ENCODE measurements at places on chromosomes 1 and 21. TPM values are rescaled to one million over a fixed set of nuclear protein-coding genes. Genes with fewer than 3 reads are reported as not detected.

DNA sequence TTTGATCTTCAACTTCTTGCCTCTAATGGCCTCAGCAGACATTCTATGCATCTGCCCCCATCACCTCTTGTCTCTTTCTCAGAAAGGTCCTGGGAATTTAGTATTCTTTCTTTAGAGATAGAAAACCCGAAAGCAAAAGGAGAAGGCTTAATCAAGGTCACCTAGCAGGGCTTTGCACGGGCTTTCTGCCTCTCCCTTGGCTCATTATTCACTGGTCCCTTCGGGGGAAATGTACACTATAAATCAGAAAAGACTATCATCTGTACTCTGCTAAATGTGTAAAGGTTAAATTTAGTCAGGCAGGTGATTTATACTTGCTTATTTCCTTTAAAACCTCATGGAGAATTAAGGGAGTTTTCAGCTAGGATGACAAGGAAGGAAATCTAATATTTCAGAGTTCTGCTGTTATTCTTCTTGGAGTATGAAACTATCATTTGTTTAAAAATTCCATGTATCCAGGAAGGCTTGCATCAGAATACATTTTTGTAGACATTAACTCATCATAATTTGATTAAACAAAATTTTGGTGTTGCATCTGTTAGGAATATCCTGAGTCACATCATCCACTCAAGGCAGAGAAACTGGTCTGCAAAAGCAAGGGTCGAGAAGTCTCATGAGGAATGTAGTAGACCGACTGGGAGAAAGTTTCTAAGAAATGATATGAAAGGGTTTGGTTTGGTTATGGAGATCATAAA is 124.6 kb downstream of the GABPA start:
- DNase-seq: no peak

DNA sequence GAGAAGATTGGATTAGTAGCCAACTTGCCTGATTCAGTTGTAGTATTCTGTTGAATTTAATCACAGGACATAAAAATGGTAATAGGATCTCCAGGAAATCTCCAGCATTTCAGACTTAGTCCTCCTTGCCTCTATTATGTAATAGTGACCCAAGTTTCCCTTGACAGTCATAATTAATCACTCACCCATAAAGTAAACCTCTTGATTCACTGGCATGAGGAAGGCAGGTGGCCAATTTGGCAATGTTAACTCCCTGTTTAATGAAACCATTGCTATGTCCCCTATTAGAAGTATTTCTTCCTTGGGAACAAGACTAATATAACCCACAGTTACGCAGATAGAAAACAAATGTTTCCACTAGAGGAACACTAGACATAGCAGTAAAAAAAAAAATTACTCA is 604.8 kb upstream of the CXADR start:
- DNase-seq: no peak

DNA sequence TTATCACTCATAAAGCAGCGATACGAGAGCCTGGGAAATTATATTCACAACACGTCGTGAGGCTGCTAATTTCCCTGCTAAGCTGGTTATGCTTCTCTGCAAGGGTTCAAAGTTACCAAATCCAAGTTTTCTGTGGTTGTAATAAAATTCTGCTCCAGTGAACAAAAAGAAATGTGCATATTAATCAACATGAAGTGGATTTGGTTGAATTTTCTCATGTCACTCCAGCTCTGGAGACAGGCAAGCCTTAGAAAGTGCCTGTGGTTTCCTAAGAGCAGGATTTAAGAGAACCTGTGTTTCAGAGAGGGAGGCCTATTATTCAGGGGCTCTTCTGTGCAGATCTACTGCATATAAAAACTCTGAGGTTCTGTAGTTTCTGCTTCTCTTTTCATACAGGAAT is 87.5 kb downstream of the WLS start:
- no peak for DNase-seq

GRCh38 chr1:56223968-56224367 is 355.4 kb downstream of the PLPP3 start:
- DNase-seq: no peak

GRCh38 chr1:92482665-92483609 is 3.8 kb downstream of the GFI1 start:
- peak; percentile 51 for DNase-seq

DNA sequence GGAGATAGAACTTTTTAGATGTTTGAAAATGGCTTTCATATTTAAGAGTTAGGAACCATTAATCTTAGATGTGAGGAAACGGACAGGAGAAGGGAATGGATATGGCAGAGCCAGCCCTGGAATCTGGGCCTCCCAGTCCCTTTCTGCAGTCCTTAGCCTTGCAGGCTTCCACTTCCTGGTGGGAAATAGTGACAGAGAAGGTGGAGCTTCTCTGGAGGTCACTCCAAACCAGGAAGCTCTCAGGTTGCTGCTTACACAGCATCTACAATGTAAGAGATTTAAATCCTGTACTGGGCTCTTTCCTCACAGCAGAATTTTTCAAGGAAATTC is 2.5 kb downstream of the S100A11 start:
- DNase-seq: no peak

- peak; percentile 43 for DNase-seq
These were observed 1638.3 kb downstream of the MRPL39 start for GRCh38 chr21:23968722-23969647.

DNA sequence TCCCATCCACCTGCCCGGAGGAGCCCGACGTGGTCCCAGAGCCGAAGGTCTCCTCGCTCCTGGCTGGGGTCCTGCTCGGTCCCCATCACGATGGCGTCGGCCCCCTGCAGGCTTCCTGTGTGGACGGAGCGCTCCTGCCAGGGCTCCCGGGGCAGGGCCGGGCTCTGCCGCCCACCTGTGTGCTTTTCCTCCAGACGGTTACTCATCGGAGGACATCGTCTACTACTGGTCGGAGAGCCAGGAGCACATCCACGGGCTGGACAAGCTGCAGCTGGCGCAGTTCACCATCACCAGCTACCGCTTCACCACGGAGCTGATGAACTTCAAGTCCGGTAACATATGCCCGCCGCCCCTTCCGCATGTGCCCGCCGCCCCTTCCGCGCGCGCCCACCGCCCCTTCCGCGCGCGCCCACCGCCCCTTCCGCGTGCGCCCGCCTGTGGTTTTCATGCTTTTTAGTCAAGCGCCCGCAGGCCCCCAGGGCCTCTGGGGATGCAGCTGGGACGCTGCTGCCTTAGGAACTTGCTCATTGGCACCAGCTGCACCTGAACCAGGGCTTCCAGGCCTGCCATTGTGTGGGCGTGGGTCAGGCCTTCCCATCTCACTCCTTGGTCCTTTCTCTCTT is 8.9 kb downstream of the GABRD start:
- no peak for DNase-seq

DNA sequence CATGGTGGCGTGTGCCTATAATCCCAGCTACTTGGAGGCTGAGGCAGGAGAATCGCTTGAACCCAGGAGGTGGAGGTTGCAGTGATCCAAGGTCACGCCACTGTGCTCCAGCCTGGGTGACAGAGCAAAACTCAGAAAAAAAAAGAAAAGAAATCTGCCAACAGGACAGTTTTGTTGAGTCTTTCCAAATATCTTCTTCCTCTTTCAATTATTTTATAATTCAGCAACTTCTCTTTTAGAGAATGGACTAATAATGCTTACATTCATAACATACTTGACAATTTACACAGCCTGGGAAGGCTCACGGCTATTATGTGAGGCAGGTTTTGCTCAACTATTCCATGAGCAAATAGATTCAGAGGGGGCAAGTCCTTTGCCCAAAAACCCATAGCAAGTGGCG is 18.1 kb downstream of the CNR2 start:
- no peak for DNase-seq

DNA sequence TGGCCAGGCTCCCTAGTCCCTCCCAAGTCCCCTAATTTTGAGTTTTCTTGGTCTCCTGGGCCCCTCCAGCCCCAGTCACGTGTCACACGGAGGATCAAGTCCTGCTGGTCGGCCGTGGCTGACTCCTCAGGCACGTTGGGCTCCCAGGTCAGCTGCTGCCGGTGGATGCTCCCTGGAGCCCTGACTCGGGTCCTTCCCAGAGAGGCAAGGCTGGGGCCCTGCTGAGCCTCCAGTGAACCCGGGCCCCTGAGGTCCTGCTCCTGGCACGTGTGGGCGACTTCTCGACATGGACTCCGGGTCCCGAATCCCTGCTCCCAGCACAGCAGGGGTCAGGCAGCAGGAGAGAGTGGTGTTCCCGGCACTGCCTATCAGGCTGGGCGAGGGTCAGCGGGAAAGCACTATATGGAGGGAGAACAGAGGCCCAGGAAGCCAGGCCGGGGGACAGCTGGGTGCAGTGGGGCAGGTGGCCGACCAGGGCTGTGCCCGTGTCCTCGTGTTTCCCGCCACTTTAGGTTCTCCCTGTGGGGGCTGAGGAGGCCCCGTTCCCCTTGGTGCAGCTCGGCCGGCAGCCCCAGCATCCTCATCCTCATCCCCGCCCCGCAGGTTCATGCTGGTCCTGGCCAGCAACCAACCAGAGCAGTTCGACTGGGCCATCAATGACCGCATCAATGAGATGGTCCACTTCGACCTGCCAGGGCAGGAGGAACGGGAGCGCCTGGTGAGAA is 13.2 kb downstream of the TMEM240 start:
- no peak for DNase-seq

DNA sequence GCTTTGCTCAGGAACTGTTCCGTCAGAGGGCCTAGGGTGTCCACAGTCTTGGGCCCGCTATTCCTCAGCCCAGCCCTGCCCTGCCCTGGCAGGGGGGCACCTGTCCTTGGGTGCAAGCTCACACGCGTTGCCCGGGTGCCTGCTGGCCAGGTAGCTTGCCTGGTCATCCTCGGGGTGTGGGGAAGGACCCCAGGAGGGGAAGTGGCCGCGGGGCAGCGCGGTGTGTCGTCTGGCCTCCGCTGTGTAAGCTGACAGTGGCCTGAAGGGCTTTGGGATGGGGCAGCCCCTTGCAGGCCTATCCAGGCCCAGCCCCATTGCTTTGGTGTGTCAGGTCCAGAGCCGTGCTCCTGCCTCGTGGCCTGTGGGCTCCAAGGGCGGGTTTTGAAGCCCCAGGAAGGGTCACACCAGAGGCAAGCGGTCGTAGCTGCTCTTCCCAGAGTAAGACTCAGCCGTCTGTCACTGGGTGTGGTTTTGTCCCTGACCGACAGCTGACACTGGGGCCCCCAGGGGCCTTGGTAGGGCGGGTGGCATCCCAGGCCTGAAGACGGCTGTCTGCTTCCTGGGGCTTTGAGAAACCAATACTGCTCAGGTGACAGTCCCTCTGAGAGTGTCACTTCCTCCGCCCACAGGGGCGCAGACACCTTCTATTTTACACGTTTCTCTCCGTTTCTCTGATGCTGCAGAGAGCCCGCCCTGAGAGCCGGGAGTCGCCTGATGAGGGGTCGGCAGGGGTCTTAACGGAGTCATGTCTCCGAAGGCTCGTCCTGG is 72.1 kb downstream of the SKI start:
- peak; percentile 79 for DNase-seq

DNA sequence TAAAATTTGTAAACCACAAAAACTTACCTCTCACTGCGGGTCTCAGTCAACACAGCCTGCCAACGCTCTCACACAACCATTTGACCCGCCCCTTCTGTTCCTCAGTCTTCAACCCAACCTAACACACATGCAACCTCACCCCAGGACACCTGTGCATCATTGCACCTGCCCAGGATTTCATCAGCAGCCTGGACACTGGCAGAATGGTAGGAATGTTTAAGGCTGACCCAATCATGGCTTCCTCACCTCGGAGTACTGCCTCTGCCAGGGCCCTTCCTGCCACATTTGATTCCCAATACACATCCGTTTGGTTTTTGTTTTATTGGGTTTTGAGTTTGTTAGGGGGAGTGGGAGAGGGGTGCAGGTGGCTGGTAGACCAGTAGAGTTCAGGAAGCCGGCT is 40.7 kb downstream of the TOMM20 start:
- no peak for DNase-seq

DNA sequence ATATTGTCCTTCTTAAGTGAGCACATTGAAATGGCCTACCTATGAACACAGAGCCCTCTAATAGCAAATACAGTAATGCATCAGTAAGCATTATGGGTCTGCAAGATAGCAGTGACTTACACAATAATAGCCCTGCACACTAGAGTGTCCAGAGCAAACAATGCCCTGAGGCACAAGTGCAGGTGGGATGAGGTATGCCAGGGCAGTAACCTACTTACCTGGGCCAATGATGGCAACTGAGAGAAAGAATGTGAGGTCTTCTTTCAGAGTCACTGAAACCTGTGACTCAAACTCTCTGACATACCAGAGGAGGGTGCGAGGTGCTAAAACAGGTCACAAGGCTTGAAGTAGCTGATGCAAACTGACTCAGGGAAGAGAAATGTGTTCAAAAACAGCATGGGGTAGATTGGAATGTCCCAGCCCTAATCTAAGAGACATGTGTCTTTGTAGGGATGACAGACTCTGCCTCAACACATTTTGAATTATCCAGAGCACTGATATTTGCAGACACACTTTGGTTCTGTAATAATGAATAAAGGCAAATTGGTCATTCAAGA is 168.5 kb upstream of the RUNX1 start:
- DNase-seq: no peak

DNA sequence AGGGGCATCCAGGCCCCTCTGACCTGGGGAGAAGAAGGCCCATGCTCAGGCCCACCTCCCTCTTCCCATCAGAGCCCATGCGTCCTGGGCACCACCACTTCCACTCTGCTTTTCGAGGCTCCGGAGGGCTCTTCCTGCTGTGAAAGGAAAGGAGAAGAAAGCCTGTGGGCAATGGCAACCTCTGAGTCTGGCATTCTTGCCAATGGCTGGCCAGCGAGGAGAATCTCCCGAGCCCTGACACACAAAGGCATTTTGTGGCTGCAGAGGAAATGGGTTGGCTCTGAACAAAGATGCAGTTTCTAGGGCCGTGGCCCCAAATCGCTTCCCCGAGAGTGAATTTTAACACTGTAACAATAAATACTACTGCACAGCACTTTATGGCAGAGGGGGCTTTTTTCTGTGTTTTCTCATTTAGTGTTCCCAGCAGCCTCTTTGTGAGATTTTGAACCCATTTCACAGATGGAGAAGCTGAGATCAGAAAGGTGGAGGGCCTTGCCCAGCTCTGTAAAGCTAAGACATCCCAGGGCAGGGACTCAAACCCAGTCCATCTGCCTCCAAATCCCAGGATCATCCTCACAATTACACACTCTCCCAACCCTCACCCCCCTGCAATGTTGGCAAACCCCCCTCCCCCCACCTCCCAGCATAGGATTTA is 35.7 kb upstream of the TMEM51 start:
- DNase-seq: no peak

The P3R3URF gene
- total RNA-seq: not detected

The PCNX2 gene
- 49.4 TPM for total RNA-seq

The C1orf115 gene
- total RNA-seq: 0.73 TPM

The LINGO4 gene
- 0.06 TPM for total RNA-seq

The TSPEAR gene
- not detected for total RNA-seq

The ST6GALNAC5 gene
- total RNA-seq: not detected

The NKAIN1 gene
- not detected for total RNA-seq

The URB2 gene
- 4.1 TPM for total RNA-seq

The S1PR1 gene
- total RNA-seq: 414 TPM

The ADAMTS5 gene
- total RNA-seq: not detected
